ENCODE measurements at places on chromosomes 16 and 17.

DNA sequence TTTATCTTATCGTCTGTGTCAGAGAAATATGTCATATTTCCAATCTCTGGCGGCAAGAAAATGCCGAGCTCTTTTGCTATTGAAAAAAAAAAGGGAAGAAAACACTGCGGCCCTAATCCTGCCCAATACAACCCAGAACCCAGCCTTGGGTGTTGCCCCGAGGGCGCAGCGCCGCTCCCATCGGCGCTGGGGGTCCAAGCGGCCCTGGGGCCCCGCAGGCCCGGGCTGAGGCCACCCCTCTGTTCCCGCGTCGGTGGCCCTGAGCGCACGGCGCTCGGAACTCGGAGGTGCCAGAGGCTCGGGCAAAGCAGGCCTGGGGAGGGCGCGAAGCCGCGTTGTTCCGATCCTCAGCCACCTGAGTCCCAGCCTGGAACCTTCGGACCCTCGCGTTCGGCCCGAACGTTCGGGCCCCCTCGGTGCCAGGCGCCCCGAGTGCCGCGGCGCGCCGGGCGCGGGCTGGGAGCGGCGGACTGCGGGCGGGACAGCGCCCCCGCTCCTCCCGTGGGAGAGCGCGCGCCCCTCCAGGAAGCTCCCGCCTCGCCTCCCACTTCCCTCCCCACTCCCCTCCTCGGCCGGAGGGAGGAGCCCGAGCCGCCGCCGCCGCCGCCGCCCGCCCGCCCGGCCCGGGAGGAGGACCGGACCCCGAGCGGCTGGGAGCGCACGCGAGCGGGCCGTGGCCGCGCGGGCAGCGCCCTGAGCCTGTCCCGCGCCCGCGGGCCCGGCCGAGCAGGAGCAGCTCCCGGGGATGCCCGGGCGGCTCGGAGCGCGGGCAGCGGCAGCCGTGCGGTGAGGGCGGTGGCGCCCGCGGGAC, at the start of gene CPNE2:
Gene CPNE2, plus strand, starts transcription at position 609 of the 811 bp plus-strand sequence. CDS start 18,160 bp downstream, outside the sequence.
- DNase-seq = peak; percentile 29

GRCh38 chr17:58415371-58416055, 1.8 kb downstream of the RNF43 start:
- DNase-seq = no peak

- peak; percentile 56 for DNase-seq
Measured at GRCh38 chr16:2919511-2920255, 8.0 kb downstream of the FLYWCH1 start.

GRCh38 chr16:57084257-57084770, 8.1 kb upstream of the CPNE2 start:
- peak; percentile 69 for DNase-seq
